NCI-H69 (cell line): ENCODE measurements at places on chromosomes 16 and 17.

DNA sequence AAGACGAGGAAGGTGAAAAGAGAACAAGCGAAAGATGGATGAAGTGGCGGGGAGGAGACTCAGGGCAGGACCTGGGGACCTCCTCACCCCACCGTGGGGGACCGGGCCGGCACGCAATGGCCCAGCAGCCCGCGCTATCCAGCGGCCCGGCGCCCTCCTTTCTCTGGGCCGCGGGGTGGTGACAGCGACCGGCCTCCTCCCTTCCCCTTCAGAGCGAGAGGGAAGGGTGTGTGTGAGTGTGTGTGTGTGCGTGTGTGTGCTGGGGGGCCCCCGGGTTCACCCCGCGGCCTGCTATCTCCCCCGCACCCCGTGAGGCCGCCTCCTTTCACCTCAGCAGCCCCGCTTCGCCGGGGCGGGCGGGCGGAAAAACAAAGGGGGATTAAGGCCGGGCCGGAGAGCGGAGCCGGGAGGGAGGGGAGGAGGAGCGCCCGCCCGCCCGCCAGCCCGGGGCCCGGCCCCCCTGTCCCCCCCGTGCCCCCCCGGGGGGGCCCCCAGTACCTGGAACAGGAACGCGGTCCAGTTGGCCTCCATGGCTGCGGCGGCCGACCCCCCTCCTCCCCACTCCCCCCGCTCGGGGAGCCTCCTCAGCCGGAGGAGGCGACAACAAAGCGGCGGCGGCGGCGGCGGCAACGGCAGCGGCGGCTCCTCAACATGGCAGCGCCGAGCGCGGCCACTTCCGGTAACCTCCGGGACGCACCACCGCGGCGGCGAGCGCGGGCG lies at the start of gene VEZF1:
Gene VEZF1, minus strand, starts transcription at position 674 of the 720 bp plus-strand sequence. Its CDS starts 143 bp downstream, at position 531.
- DNase-seq, result peak; percentile 98

GRCh38 chr17:9269350-9270035 lies 248.2 kb downstream of the NTN1 start:
- no peak for DNase-seq

GRCh38 chr17:76498876-76499251 lies 2.4 kb downstream of the RHBDF2 start:
- DNase-seq, result no peak

- DNase-seq, result peak; percentile 66
These were observed 19.3 kb downstream of the CDH1 start for GRCh38 chr16:68756239-68756915.

DNA sequence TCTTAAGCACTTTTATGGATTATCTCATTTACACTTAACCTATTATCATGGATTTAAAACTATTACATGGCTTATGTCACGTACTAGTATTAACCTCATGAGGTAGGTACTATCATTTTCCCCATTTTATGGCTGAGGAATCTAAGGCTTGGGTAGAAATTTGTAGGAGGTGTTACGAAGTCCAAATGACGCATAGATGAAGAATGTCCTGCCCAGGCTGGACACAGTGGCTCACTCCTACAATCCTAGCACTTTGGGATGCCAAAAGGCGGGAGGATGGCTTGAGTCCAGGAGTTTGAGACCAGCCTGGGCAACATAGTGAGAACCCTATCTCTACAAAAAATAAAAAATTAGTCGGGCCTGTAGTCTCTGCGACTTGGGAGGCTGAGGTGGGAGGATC lies 4.8 kb upstream of the C1QL1 start:
- no peak for DNase-seq

- no peak for DNase-seq
These were observed 207.4 kb upstream of the CDH13 start for GRCh38 chr16:82419332-82419731.

DNA sequence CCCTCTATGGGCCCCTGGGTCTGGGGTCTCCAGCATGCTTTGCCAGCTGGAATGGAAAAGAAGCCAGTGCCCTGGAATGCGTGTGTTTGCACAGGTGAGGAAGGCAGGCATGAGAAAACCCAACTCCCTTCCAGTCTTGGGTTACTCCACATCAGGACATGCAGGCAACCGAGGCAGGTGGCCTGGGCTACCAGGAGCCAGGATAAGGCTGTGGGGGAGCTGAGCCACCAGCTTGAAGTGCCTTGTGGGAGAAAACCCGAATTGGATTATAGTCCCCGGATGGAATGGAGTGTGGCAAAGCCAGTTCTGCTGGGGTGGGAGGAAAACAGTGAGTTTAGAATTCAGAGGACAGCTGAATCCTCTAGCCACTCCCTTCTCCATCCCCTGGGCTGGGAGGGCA lies 7.2 kb downstream of the SRCIN1 start:
- DNase-seq, result peak; percentile 97

DNA sequence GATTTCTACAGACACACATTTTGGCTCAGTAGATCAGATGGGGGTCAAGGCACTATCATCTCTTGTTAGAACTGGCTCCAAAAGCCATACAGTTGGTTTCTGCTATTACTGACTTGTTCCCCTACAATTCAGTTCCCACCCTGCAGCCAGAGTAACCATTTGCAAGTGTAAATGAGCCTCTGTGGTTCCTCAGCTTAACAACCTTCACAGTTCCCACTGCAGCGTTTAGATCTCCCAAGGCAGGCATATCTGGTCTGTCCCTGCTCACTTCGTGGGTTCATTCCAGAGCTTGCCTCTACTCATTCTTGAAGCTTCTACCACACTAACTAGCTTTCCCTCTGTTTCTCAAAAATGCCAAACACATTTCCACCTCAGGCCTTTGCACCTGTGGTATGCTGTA lies 186.1 kb downstream of the CBLN1 start:
- DNase-seq, result no peak

DNA sequence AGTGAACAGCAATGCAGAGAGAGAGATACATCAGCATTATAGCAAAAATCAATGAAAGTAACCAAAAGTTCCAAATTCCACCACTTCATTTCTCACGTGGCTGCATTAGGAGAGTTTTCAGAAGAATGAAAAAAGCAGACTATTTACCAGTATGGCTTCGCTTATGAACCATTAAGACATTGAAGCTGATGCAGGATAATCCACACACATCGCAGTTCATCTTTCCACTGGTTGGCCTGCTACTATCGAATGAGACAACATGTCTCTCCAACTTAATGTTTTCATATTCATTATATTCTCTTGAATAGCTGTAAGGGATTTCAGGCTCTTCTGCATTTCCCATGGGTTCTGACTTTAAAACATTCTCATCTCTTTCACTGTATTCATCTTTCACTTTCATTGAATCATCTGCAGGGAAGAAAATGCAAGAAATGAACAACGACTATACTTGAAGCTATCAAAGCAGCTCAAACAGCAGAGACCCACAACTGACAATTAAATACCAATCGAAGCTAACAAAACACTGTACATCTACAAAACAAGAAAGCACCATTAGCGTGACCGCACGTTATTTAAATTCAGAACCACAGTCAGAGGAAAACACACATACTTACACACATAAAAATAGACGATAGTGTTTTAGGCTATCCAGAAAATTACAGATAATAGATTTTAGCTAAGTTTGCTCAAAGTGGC lies 54.9 kb downstream of the GRB7 start:
- no peak for DNase-seq

DNA sequence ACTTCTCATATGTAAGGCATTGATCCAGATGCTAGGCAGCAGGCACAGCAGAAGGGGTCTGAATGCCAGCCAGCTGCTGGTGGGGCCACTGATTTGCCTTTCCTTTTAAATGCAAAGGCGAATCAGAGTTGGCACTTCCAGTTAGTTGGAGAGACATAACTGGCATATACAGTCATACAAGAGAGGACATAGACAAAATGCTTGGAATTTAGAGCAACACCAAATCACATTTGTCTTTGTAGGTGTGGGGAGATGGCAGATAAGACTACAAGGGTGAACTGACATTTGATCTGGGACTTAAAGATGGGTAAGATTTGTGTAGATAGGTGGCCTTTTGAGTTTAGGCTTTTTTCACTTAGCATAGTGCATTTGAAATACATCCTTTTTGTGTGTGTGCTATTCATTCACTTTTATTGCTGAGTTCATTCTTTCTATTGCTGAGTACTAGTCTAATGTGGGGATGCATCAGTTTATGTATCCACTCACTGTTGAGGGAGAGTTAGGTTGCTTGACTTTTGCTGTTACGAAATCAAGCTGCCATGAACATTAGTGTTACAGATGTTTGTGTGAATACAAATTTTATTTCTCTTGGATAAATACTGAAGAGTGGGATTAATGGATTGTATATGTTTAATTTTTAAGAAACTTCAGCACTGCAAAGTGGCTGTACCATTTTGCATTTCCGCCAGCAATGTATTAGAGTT lies 74.1 kb downstream of the SPECC1 start:
- DNase-seq, result no peak

- no peak for DNase-seq
These were observed 958.1 kb downstream of the KCNJ2 start for GRCh38 chr17:71127416-71127815.

- DNase-seq, result no peak
These were observed 9.8 kb upstream of the SLC6A2 start for GRCh38 chr16:55645986-55646385.

DNA sequence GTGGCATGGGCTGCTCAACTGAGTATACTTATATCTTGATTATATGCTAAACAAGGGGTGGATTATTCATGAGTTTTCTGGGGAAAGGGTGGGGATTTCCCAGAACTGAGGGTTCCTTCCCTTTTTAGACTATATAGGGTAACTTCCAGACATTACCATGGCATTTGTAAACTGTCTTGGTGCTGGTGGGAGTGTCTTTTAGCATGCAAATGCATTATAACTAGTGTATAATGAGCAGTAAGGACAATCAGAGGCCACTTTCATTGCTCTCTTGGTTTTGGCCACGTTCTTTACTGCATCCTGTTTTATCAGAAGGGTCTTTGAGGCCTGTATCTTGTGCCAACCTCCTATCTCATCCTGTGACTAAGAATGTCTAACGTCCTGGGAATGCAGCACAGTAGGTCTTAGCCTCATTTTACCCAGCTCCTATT lies 12.0 kb downstream of the PRR11 start:
- DNase-seq, result no peak

- no peak for DNase-seq
These were observed 16.5 kb downstream of the PHKB start for GRCh38 chr16:47477679-47478078.

DNA sequence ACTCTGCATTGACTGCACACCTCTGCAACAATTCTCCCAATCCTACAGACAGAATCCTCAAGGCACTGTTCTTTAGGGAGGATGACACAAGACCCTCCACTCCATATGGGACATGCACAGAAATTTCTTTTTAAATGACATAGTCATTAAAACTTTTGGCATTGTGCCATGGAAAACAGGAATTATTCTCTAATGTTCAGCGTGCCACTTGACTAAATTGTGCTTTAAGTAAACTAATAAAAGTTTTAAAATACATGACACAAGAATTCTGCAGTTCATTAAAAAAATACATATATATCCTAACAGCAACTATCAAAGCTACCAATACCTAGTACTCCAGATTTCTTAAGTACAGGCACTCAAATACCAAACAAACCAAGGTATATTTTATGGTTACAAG lies 16.0 kb downstream of the CEP112 start:
- DNase-seq, result peak; percentile 55

DNA sequence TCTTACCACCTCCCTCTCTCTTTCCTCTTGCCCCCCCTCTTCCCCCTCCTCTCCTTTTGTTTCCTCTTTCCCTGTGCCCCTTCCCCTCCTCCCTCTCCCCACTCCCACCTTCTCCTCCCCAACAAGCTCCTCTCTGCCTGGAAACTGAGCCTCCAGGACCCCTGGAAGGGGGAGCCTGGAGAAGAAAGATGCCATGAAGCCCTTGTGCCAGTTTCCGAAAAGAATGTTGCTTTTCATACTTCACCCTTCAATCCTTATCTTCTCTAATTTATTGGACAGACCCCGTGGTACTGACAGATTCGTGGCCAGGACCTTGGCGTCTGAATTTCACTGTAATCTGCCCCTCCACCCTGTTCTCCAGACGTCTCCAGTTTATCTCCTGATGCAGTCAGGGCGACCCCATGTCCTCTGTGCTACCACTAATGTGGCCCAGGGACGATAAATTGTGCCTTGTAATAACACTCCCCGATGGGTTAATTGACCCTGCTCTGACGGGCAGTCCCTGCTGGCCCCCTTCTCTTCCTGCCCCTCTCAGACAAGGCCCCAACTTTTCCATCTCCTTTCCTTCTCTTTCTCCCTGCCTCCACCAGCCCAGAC lies 138.4 kb upstream of the GSE1 start:
- DNase-seq, result no peak

DNA sequence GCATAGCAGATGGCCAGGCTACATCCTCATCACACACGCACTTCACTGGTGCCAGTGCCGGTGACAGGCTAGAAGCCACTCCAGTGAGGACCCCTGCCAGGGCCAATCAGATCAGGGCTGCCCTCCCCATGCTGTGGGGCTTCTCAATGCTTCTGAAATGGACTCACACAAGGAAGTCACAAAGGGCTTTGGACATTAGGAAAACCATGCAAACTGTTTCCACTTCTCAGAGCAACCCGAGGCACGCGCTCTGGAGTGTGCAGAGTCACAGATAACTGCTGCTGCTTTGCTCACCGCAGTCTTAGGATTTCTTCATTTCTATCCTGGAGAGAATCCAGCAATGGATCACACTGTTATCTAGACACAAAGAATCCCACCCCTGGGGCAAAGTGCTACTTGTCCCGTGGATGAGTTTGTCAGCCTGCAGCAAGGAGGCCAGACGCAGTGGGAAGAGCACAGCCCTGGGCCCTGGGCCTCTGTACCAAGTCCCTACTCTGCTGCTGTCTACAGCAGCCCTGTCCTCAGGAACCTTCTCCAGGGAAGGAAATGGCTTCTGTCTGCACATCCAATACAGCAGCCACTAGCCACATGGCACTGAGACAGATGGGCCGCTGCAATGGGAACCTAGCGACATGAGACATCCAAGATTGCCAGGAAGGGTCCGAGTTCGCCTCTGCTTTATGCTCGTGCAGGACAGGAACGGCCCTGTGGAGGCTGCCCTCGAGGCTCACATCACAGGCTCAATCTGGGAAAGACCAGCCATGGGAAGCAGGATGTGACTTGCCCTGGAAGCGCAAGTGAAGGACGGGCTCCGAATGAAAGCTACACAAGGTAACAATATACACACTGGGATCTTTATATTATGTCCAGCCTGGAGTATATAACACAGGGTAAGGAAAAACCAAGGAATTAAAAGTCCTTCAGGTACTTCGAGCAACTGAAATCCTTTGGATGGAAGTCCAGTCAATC lies 169.3 kb downstream of the ZFHX3 start:
- no peak for DNase-seq

DNA sequence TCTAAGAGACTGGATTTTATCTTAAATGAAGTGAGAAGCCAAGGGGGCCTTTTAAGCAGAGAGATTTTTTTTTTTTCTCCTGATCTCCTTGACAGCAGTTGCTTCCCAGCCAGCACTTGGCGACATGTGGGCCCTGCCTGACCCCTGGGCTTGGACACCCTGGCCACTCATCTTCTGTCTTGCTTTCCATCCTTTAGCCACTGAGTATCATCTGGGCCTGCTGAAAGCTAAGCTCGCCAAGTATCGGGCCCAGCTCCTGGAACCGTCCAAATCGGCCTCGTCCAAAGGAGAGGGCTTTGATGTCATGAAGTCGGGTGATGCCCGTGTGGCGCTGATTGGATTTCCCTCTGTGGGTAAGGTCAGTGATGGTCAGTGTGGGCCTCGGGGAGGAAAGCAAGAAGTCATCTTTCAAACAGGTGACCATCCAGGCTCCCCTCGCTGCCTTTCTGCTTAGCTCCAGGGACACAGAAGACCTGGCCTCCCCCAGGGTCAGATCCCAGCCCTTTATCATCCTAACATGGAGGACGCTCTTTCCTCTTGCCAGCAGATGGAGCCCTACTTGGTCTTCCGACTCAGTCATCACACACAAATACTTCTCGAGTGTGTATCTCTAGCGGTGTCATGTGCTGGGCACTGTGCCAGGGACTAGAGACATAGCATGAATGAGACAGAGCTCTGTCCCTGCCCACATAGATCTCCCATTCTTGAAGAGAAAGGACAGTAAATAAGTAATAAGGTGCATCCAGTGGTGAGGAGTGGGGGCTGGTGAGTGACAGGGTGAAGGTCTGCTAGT lies 6.1 kb downstream of the DRG2 start:
- DNase-seq, result peak; percentile 40
